ENCODE measurements at places on chromosomes 6 and 20. TPM values are rescaled to one million over a fixed set of nuclear protein-coding genes. Genes with fewer than 3 reads are reported as not detected.
A peak's percentile ranks its signal among the peaks of the same experiment; 100 is the strongest.

- DNase-seq = no peak
Measured at GRCh38 chr6:143361536-143362191, 88.8 kb downstream of the ADAT2 start.

DNA sequence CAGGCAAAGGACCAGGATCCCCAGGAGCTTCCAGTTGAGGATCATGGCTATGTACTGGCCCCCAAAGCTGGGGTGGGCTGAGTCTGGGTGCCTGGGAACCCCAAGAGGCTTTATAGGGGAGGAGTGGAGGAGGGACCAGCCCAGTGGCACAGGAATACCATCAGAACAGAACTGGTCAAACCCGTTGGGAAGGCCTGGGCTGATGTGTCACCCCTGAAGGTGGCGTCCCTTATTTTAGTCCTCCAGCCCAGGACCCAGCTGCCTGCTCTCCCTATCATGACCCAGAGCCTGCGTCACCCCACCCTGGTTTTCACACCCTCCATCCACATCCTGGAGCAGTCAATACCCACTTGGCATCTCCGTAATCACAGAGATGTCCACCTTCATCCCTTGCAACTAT, at the start of gene PSORS1C2:
Gene PSORS1C2, minus strand, starts transcription at position 85 of the 400 bp plus-strand sequence. Its CDS starts 40 bp downstream, at position 45.
- peak; percentile 25 for DNase-seq

- peak; percentile 74 for DNase-seq
Measured at GRCh38 chr6:153038378-153039057, 36.0 kb upstream of the MTRF1L start.

- DNase-seq = no peak
Measured at GRCh38 chr6:137106183-137106582, 61.4 kb upstream of the IL20RA start.

BTN1A1 gene
- not detected for total RNA-seq

ADAM33 gene
- total RNA-seq = not detected

HUS1B gene
- total RNA-seq = 4.2 TPM

SCUBE3 gene
- 2.4 TPM for total RNA-seq
